ENCODE measurements at places on chromosomes 1 and 21.

DNA sequence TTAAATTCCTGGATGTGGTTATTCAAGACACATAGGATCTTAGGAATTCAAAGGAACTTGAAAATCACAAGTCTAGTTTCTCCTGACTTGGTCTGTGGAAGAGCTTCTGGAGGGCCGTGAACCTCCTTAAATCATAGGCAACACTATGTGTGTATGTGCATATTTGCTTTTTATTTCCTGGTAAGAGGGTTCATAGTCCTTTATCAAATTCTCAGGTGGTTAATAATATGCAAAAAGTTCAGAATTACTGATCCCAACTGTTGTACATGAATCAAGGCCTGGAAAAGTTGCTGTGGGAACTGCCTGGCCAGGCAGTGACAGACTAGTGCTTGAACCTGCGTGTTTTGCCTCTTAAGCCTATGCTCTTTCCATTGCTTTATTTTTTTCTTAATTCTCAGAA, 12.9 kb downstream of the MTR start:
- DNase-seq: no peak

DNA sequence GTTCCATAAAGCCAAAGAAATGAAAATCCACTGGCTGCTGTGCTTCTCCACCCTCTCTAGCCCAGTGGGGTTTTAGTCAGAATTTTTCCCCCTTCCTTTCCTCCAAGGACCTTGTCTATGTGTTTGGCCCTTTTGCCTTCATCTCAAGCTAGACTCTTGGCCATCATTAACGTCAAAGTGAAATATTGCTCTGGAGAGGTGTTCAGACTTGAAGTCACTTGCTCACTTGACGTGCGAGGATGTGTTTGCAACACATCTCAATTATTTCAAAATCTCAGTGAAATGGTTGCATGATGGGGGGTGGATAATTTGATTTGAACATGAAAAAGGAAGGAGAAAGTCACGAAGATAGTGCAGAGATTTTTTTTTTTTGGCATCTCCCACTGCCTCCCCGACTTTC, 13.6 kb downstream of the EVA1C start:
- DNase-seq: no peak

- DNase-seq: no peak
Observed at GRCh38 chr1:24414775-24415333, 748 bp upstream of the NIPAL3 start.

- DNase-seq: no peak
Observed at GRCh38 chr21:34819357-34819999, 150.7 kb downstream of the CLIC6 start.

DNA sequence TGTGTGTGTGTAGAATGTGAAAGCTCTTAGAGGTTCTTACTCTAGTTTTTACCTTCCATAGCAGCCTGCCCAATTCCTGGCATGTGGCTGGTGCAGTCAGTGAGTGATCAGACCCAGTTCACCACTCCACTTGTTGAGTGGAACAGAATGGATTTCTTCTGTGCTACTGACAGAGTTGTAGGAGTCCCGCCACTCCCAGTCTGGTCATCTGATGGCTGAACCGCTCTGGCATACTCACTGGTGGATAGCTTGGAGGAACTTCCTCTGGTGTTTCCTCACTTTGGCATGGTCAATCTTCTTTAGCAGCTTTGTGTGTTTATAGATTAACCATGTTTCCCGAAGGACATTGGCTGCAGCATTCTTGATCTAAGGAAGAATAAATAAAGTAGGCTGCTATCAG, 106.7 kb upstream of the ADAR start:
- DNase-seq: no peak

GRCh38 chr1:33143176-33143575, 38.7 kb downstream of the TRIM62 start:
- DNase-seq: no peak

DNA sequence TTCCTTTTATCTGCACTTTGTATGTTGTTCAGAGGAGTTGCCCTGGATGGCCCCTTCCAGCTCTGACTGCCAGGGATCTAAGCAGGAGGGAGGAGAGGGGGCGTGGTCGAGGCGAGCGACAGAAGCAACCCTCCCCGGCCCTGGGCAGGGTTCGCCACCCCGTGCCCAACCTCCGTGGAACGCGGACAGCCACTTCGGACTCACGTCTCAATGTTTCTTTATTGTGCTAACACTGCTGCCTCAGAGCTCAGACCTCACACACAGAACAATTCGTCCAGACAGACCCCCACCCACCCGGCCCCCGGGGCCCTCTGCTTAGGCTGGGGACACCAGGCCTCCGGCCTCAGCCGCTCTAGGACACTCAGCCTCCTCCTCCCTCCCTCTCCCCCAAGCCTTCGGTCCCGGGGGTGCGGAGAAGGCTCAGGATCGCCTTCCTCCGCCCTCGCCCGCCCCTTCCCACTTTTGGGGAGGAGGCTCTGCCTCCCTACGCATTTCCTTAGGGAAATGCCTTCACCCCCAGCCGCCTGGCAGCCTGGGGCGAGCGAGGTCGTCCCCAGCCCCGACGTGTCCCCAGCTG, 8.3 kb downstream of the VSIG8 start:
- no peak for DNase-seq

DNA sequence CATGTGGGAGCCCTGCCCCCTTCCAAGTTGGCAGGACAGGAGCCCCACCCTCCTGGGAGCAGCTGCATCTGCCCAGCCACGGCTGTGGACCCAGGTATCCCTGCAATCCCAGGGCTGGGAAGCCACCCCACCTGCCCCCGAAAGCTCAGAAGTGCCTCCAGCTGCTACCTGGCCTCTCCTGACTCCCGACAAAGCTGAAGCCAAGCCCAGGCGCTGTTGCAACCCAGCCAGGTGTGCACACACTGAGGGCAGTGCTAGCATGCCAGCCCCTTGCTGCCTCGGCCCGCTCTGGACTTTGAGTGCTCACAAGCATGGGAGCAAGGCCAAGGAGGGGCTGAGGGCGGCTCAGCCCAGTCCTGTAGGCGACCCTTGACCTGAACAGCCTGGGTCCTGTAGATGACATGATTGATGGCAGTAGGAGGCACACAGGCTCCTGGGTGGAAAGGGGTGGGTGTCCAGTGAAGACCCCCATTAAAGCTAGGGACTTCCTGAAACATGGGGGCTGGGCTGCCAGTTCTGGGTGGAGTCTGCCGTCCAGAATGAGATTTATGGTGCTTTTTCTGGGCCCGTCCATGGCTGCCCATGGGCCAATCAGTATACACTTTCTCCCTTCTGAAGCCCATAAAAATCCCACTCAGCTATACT, 2.8 kb upstream of the SSU72 start:
- DNase-seq: no peak

GRCh38 chr1:87428367-87428766, 99.7 kb downstream of the LMO4 start:
- no peak for DNase-seq

DNA sequence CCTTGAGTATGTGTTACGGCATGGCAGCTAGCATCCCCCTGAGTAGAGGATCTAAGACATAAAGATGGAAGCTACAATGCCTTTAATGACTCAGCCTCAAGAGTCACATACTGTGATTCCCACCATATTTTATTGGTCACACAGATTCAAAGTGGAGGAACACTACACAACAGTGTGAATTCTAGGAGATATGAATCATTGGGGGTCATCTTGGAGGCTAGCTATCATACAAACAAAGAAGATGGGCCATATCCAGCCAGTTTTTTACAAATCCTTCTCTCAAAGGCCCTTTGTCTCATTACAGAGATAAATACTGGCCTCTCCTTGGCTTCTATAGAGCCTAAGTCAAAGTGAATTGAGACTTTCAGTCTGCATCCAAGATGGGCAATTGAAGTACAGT, 177.0 kb downstream of the TBX15 start:
- DNase-seq: no peak

DNA sequence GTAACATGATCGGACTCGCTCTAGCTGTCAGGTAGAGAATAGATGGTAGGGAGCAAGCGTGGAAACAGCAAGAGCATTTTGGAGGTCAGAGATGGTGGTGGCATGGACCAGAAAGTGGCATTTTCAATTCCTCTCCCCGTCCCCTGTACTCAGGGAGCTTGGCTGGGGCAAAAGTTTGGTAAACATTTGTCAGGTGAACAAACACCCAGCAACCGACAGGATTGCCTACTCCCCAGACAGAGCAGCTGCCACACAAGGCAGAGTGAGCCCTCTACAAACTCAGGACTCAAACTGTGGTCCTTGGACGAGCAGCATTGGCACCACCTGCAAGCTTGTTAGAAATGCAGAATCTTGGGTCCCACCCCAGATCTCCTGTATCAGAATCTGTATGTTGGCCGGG, 14.3 kb downstream of the PTAFR start:
- no peak for DNase-seq

DNA sequence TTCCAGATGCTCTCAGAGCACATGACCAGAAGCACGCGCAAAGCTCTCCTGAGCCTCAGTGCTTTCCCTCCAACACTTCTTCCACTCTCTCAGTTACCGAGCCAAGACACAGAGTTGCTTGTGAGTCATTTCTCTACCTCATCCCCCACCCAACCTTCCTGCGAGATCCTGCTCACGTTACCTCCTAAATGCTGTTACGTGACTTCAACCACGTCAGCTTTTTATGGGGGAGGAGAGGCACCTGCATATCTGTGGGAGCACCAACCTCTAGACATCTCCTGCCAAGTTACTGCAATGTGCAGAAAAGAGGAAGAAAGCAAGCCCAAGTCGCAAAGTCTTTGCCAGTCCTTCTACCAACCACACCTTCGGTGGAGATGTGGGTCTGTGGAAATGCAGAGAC, 27.2 kb upstream of the ERG start:
- no peak for DNase-seq

DNA sequence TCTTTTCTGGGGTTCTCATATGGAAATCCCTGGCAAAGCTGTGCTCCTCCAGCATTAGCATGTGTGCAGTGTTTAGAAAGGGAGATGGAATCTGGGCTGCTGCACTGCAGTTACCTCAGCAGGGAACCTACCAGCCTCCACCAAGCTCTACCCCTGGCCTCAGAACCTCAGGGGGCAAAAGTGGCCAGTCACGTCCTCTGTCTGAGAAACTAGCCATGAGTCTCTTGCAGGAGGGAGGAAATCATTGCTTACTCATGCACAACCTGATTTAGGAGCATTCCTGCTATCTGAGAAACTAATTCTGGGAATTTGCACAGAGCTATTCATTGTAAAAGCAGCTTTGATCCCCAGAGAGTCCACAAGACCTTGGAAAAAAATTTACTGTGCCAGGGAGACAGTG, 80.6 kb upstream of the IPO9 start:
- DNase-seq: no peak

DNA sequence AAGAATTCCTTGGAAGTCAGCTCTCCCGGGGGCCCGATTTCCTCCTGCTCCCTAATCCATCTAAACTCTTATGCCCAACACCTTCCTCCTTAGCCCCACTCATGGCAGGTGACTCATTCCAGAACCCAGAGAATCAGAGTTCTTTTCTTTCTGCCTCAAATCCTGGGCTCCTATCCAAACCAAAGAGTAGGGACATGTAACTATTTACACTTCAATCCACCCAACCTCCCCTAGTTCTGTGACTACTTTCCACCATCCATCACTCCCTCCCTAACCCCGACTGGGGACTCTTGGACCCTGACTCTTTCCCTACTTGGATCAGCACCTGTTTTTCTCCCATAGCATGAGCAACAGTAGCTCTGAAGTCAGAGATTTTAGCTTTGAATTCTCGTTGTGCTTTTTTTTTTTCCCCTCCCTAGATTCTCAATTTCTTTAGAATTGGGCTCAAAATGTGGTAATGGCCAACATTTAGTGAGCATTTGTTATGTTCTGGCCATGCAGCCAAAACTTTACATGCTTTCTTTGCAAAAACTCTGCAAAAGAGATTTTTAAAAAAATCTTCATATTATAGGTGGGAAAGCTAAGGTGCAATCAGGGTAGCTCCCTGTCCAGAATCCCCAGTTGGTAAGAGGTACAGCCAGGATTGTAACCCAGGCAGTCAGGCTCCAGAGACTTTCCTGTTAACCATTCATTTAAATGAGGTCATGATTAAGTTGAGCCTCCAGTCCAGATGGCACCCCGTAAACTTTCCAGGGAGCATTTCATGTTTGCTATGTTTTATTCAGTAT, 7.5 kb upstream of the CYP4A11 start:
- no peak for DNase-seq

GRCh38 chr1:228043281-228043848, 36.6 kb downstream of the WNT3A start:
- DNase-seq: no peak

DNA sequence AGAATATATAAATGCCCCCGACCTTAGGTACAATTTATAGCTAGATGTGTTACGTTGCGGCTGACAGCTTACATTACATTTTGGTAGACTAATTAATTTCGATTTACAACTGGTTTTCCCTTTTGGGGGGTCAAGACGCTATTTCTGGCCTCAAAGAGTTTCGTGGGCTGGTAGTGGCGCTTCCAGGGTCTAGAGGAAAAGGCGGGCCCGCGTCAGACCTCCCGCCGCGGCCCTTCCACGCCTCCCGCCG, 391 bp downstream of the IFT25 start:
- no peak for DNase-seq

- no peak for DNase-seq
Observed at GRCh38 chr1:199308349-199308846, 669.6 kb downstream of the PTPRC start.

- DNase-seq: no peak
Observed at GRCh38 chr1:6183520-6183989, 3.4 kb upstream of the CHD5 start.

DNA sequence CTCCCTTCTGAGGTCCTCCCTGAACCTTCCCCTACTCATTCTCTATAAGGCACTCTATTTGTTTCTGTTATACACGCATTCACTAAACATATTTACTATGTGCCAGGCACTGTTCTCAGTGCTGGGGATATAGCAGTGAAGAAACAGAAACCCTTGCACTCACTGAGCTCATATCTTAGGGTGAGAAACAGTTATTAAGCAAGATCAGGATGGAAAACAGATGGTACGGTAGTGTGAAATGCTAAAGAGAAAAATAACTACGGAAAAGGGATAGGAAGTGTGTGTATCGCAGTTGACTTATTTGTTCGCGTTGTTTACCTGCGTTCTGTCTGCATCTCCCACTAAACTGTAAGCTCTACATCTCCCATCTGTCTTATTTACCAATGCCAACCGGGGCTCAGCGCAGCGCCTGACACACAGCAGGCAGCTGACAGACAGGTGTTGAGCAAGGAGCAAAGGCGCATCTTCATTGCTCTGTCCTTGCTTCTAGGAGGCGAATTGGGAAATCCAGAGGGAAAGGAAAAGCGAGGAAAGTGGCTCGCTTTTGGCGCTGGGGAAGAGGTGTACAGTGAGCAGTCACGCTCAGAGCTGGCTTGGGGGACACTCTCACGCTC, 572 bp downstream of the CYB5RL start:
- DNase-seq: no peak

GRCh38 chr1:31198150-31198549, 41.5 kb downstream of the NKAIN1 start:
- DNase-seq: no peak

DNA sequence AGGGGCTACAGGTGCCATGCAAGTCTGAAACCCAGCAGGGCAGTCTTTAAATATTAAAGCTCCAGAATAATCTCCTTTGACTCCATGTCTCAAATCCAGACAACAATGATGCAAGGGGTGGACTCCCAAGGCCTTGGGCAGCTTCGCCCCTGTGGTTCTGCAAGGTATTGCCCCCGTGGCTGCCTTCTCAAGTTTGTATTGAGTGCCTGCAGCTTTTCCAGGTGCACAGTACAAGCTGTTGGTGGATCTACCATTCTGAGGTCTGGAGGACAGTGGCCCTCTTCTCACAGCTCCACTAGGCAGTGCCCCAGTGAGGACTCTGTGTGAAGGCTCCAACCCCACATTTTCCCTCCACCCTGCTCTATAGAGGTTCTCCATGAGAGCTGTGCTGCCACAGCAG, 3.7 kb upstream of the MROH9 start:
- DNase-seq: no peak

- DNase-seq: no peak
Observed at GRCh38 chr21:35026153-35026500, 23.0 kb downstream of the RUNX1 start.
